Activated naive CD8-positive, alpha-beta T cell treated with anti-CD3 and anti-CD28 coated beads, Interleukin-2, amount 10 ng/mL, durations not matched to agents 7 days and 5 days (primary cell): ENCODE measurements at places on chromosomes 3 and 15. TPM values are rescaled to one million over a fixed set of nuclear protein-coding genes. Genes with fewer than 3 reads are reported as not detected.
A peak's percentile ranks its signal among the peaks of the same experiment; 100 is the strongest.

TRPM1 gene
- total RNA-seq, result not detected

GOLGA6L7 gene
- not detected for total RNA-seq

P2RY1 gene
- total RNA-seq, result 0.25 TPM

CCR9 gene
- total RNA-seq, result 19.4 TPM

DNAH12 gene
- total RNA-seq, result 0.30 TPM

ECE2 gene
- not detected for total RNA-seq

DNA sequence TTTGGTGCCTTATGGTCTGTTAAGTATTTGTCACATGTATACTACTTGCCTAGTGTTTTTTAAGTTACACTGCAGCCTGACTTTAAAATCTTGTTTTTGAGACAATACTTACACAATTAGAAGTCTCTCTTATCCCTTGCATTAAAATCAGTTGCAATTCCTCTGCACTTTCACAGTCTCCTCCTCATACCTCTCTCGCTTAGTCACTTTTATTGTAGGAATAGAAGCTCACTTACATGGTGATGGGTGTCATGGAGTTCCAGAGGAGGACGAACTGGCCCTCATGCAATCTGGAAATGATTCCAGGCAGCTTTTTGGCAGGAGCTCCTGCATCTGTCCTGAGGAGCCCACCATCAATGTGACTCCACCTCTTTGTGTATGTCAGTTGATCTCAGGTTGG lies 238.4 kb upstream of the TBC1D5 start:
- no peak overlapping the region for H3K4me3 ChIP-seq
- H3K27ac ChIP-seq, result no peak overlapping the region
- H3K4me1 ChIP-seq, result peaks cover 4% of the 10 kb centered on the region
- no peak for DNase-seq

GRCh38 chr3:119700269-119700919 lies 2.4 kb upstream of the CFAP91 start:
- H3K4me3 ChIP-seq, result peak overlapping the region; percentile 31
- H3K27ac ChIP-seq, result peak overlapping the region; percentile 31
- peaks cover 27% of the 10 kb centered on the region for H3K4me1 ChIP-seq
- peaks cover 15% of the 10 kb centered on the region for H3K27me3 ChIP-seq
- no peak for DNase-seq

GRCh38 chr15:43789409-43789808 lies 2.7 kb upstream of the SERF2 start:
- H3K4me3 ChIP-seq, result no peak overlapping the region
- peaks cover 7% of the 10 kb centered on the region for H3K36me3 ChIP-seq
- peaks cover 19% of the 10 kb centered on the region for H3K4me1 ChIP-seq
- no peak overlapping the region for H3K27ac ChIP-seq

GRCh38 chr15:62588938-62589670 lies 424.0 kb upstream of the C2CD4B start:
- no peaks in the 10 kb centered on the region for H3K4me1 ChIP-seq
- H3K27me3 ChIP-seq, result peaks cover 11% of the 10 kb centered on the region
- DNase-seq, result no peak
- H3K36me3 ChIP-seq, result no peaks in the 10 kb centered on the region
- H3K27ac ChIP-seq, result no peak overlapping the region

DNA sequence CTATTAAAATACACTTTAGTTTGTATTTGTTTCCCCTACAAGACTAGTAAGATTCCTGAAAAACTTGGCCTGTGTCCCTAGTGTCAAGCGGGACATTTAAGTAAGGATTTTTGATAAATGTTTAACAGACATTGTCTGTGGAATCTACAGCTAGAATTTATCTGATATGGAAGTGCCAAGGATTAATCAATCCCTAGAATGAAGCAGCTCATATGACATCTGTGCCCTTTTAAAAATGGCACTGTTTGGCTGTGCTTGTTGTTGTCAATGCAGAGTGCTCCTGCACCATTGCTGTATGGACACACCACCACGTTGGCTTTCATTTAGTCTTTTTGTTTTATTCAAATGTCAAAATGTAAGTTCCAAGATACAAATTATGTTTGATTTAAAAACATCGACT lies 14.3 kb upstream of the PDCD7 start:
- H3K27me3 ChIP-seq, result no peaks in the 10 kb centered on the region
- peaks cover 9% of the 10 kb centered on the region for H3K36me3 ChIP-seq
- no peak for DNase-seq
- no peak overlapping the region for H3K4me3 ChIP-seq
- no peaks in the 10 kb centered on the region for H3K4me1 ChIP-seq

GRCh38 chr3:14431452-14431916 lies 29.1 kb downstream of the SLC6A6 start:
- H3K27me3 ChIP-seq, result no peaks in the 10 kb centered on the region
- peak overlapping the region; percentile 87 for H3K4me3 ChIP-seq
- peaks cover 75% of the 10 kb centered on the region for H3K4me1 ChIP-seq
- DNase-seq, result peak; percentile 51

DNA sequence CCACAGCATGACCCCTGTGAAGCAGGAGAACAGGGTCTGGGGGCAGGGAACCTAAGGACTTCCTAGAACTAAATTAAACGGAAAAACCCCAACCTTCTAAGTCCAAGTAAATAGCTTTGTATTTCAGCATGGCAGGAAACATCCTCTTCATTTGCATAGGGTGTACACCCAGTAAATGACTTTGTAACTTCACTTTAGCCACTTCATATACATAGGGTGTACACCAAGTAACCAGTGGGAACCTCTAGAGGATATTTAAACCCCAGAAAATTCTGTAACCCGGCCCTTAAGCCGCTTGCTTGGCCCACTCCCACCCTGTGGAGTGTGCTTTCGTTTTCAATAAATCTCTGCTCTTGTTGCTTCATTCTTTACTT lies 41.8 kb downstream of the FSD2 start:
- H3K27me3 ChIP-seq, result no peaks in the 10 kb centered on the region
- peaks cover 29% of the 10 kb centered on the region for H3K36me3 ChIP-seq
- H3K4me1 ChIP-seq, result peaks cover 7% of the 10 kb centered on the region
- no peak for DNase-seq
- no peak overlapping the region for H3K27ac ChIP-seq

DNA sequence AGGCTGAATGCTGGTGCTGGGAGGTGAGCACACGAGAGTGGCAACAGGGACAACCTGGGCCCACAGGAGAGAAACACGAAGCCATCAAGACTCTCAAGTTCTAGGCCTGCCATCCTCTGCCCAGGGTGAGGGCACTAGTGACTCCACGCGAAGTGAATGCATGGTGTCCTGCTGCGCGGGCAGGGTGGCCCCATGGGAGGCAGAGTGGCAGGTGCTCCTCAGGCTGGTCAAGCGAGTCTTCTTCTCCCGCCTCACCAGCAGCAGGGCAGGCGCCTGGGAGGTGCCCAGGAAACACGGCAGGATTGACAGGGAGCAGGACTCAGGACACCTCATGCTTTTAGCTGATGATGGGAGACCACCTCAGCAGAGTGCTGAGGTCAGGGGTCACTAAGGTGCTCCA lies 26.9 kb downstream of the STIMATE start:
- no peak overlapping the region for H3K4me3 ChIP-seq
- H3K27ac ChIP-seq, result no peak overlapping the region
- DNase-seq, result no peak
- H3K36me3 ChIP-seq, result peaks cover 23% of the 10 kb centered on the region

GRCh38 chr15:68693071-68693470 lies 114.3 kb downstream of the CORO2B start:
- no peak overlapping the region for H3K4me3 ChIP-seq
- H3K4me1 ChIP-seq, result peaks cover 7% of the 10 kb centered on the region
- H3K36me3 ChIP-seq, result no peaks in the 10 kb centered on the region
- no peak for DNase-seq

DNA sequence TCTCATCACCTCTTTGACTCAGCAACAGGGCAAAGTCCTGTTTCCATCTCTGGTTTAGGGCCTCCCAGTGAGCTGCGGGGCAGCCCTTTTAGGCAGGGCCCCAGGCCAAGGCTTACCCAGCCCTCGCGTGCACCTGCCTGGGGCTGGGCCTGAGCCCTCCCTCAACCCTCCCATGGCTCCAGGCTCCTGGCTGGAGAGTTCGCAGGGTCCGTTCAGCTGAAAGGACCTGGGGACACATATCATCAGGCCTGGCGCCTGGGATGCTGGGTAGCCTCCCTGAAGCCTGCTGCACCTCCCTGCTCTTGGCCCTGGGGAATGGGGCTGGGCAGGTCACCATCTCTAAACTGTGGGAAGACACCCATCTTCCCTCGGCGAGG lies 29.7 kb downstream of the HDAC11 start:
- no peak for DNase-seq
- no peak overlapping the region for H3K4me3 ChIP-seq
- no peaks in the 10 kb centered on the region for H3K36me3 ChIP-seq
- no peak overlapping the region for H3K27ac ChIP-seq

DNA sequence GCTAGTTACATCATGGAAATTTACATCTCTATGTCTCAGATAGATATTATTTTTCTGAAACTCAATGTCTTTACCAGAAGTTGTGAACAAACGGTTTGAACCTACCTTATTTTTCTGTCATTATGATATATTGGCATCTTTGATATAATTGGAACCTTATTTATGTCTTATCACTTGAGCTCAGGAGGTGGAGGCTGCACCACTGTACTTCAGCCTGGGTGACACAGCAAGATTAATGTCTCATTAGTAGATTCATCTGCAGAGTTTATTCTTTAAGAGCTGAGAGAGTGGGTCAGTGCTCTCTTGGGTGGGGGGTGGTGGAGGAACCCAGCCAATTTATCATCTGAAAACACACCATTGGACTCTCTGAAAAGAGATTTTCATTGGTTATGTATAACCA lies 21.4 kb downstream of the SCG3 start:
- DNase-seq, result no peak
- no peaks in the 10 kb centered on the region for H3K4me1 ChIP-seq
- peaks cover 18% of the 10 kb centered on the region for H3K27me3 ChIP-seq
- no peaks in the 10 kb centered on the region for H3K36me3 ChIP-seq
- no peak overlapping the region for H3K4me3 ChIP-seq

- no peaks in the 10 kb centered on the region for H3K4me1 ChIP-seq
- H3K4me3 ChIP-seq, result no peak overlapping the region
- H3K27me3 ChIP-seq, result peaks cover 17% of the 10 kb centered on the region
- no peak overlapping the region for H3K27ac ChIP-seq
These were observed 1.8 kb downstream of the TM4SF1 start for GRCh38 chr3:149375501-149376196.

DNA sequence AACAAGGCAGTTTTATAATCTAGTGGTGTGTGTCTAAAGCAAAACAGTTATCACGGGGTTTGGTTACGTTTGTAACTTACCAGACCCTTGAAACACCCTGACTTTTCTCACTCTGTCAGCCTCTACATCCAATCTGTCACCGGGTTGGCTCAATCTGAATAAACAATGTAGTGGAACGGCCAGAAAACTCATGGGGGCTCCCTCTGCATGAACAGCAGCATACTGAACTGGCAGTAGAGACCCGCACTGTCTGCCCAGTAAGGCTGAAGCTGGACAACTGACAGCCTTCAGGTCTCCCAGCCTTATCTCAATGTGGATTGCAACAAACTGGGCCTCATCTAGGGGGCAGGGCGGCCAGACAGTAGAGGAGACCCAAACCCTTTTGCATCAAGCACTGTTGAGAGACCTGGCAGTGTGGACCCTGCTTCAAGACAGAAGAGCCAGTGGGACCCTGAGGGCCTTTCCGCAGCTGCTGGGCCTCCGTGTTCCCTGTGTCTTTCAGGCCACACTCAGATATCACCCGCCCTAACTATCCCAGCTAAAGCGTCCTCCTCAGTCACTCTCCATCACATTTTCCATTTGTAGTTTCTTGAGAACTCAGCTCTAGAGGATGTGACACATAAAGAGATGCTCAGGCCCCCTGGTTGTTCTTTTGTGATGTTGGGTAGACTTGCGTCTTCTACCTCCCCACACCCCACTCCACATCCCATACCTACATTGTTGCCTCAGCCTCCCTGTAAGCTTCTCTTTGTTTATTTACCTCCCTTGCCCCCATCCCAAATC lies 181.2 kb upstream of the NR2E3 start:
- no peaks in the 10 kb centered on the region for H3K36me3 ChIP-seq
- H3K27ac ChIP-seq, result no peak overlapping the region
- H3K4me1 ChIP-seq, result no peaks in the 10 kb centered on the region
- H3K4me3 ChIP-seq, result no peak overlapping the region
- peaks cover 11% of the 10 kb centered on the region for H3K27me3 ChIP-seq

DNA sequence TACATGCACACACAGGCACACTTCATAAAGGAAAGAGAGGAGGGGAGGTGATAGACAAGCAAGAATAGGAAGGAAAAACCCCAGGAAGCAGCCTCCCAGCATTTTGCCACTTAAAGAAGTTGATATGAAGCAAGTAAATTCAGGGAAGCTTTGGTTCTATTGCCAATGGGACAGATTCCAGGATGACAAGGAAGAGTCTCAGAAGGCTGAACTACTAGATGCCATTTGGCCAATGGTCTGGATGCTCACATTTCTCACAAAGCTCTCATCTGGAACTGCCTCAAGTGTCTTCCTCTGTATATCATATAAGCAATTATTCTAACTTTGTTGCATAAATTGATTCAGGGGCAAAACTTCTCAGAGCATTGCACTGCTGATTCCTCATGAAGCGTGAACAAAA lies 78.8 kb upstream of the STRIT1 start:
- no peaks in the 10 kb centered on the region for H3K27me3 ChIP-seq
- H3K36me3 ChIP-seq, result no peaks in the 10 kb centered on the region
- H3K4me1 ChIP-seq, result no peaks in the 10 kb centered on the region
- no peak for DNase-seq
